ENCODE measurements at places on chromosomes 4 and X. TPM values are rescaled to one million over a fixed set of nuclear protein-coding genes. Genes with fewer than 3 reads are reported as not detected.

FABP2 gene
- total RNA-seq = not detected

AVPR2 gene
- 0.26 TPM for total RNA-seq

CXCL11 gene
- 0.26 TPM for total RNA-seq

MCTS1 gene
- 21.4 TPM for total RNA-seq

SPANXN3 gene
- not detected for total RNA-seq

GABRG1 gene
- not detected for total RNA-seq

RPS6KA6 gene
- total RNA-seq = 2.9 TPM

SH3TC1 gene
- 24.6 TPM for total RNA-seq

PDCL2 gene
- not detected for total RNA-seq

- DNase-seq = no peak
Observed at GRCh38 chr4:128812442-128813235, 3.1 kb downstream of the JADE1 start.

GRCh38 chr4:7790999-7791398 is 148.7 kb downstream of the AFAP1 start:
- no peak for DNase-seq

DNA sequence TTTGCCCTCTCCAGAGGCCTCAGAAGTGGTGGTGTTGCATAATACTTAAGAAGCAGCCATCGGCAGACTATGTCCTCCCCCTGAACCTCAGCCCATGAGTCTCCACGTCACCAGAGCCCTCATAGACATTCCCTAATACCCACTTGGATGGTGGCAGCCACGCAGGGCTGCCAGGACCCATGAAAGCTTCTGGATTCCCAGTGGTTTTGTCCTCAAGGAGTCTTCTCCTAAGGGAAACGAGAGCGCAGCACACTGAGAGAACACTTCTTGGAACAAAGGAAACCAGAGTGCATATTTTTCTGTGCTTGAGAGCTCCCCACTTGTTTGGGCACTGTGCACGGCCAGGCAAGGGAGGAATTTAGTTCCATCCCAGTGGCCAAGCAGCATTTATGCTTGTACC is 204.1 kb upstream of the DMD start:
- no peak for DNase-seq

- no peak for DNase-seq
Observed at GRCh38 chr4:13840502-13841190, 213.1 kb upstream of the BOD1L1 start.

DNA sequence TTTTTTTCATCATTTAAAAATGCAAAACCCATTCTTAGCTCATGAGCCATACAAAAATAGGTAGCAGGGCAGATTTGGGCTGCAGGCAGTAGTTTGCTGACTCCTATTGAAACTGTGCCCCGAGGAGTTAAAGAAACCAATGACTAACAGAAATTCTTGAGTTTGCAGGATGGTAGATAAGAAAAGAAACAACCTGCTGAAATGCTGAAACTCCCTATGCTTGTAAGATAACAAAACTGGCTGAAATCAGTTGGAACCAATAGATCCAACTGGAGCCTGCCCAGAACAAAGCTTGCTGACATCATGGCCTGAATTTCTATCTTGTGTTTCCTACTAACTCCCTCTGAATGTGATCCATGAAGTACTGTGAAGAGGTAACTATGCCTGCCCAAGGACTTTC is 68.6 kb downstream of the ANOS1 start:
- no peak for DNase-seq

DNA sequence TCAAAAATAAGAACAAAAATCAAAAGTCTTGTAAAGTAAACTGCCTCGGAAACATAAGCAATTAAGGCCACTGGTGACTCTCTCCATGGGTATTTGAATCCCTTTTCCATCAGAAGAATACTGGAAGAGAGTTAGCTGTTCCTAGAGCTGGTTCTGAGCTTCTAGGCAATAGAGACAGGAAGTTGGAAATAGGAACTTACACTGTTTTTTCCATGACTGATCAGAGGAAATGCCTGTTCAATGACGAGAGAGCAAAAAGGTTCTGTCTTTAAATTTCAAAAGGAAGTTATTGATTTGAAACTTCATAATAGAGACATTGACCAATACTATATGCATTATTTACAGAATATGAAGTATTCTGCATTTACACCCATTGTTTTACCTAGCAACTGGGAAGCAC is 503.5 kb upstream of the ARX start:
- DNase-seq = no peak

DNA sequence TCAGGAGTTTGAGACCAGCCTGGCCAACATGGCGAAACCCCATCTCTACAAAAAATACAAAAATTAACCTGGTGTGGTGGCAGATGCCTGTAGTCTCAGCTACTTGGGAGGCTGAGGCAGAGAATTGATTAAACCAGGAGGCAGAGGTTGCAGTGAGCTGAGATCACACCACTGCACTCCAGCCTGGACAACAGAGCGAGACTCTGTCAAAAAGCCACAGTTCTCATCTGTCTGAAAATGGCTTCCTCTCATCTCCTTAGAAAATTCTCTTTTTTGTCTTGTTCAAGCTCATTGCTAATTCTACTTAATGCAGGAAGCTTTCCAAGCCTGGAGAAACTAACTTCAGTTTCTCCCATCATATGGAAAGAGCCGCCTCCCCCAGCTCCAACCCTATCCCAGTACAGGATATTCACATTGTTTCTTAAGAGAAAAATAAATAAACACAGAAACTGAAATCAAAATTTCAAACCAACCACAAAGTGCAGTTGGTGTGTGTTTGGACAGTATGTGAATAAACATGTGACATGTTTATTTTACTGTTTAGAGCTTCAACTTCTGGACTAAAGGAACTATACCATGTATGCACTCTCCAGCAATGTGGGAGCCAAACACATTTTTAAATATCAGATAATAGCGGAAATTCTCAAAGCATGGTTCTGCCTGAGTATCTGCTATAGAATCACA is 55.0 kb upstream of the GAB1 start:
- no peak for DNase-seq

GRCh38 chr4:139557556-139558110 is 1.6 kb upstream of the SETD7 start:
- DNase-seq = no peak

GRCh38 chrX:77693594-77693993 is 92.4 kb downstream of the ATRX start:
- DNase-seq = no peak

DNA sequence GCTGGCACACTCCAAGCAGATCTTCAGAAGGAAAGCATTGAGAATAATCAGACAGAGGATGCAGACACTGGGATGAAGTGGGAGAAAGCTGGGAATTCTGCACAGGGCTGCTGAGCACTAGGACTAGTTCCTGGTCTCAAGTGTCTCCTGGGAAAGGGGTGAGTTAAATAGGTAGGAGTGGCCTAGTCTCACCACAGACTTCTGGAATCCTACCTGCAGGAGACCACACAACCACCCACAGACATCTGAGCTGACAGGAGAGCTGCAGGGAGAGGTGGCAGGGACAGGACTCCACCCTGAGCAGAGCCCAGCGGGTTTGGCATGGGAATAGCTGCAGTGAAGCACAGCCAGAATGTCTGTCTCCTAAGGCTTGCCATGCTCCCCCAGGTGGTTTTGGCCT is 95.1 kb upstream of the GALNTL6 start:
- DNase-seq = no peak

GRCh38 chrX:39203427-39203826 is 402.2 kb downstream of the MID1IP1 start:
- DNase-seq = no peak

- no peak for DNase-seq
Observed at GRCh38 chrX:53237056-53237455, 12.0 kb upstream of the KDM5C start.

GRCh38 chr4:100299046-100299840 is 109.0 kb upstream of the DDIT4L start:
- no peak for DNase-seq
